Esophagus muscularis mucosa (tissue), 4 donors: ENCODE measurements at places on chromosomes 12 and 14.

- DNase-seq, result no peak
These were observed 168.4 kb upstream of the GARIN6 start for GRCh38 chr12:99479149-99479548.

- DNase-seq, result peak; percentile 53
These were observed 188.4 kb upstream of the OTX2 start for GRCh38 chr14:56998728-56999127.

DNA sequence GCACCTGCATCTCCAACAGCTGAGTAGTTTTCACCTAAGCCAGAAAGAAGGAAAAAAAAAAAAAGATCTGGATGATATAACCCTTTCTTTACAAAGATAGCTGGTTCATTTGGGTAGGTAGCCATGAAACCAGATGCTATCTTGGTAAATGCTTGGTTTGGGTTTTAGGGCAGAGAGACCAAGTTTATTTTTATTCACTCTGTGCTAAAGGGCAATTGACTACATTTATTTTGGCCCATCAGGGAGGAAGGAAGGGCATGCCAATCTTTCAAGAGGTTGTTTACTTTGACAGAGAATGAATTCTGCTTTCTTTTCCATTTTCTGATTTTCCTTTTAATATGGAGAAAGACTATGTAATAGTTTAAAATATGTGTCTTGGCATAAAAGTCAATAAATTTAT, 91.0 kb downstream of the NTN4 start:
- DNase-seq, result no peak

DNA sequence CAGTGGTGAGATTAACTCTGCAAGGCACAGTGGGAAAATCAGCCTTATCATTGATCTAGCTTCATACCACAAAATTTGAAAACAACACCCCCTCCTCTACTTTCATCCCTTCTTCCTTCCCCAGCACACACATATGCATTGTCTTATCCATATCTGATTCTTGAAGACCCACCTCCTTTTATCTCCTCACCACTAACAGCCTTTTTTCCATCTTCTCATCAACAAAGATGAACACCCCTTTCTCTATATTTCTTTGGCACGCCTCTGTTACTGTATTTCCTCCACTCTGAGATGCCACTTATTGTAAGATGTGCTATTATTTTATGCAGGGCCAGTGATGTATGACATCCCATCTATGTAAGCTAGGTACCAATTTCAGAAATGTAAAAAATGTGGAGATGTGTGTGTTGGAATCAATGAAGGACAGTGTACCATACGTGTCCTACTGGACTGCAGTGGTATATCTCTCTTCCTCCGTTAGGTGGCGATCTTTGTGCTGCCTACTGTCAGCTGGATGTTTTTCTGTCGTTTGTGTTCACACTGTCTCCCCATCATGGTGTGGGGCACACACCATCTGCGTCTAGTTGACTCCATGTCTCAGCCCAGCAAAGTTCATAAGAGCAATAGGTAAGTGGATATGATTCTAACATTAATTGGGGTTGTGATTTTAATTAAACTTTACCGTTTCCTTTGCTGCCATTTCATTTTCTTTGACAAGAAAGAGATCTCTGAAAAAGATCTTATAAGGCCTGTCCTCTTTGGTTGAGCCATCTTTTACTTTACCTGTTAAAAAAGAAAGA, 24.0 kb downstream of the CCDC38 start:
- DNase-seq, result no peak

DNA sequence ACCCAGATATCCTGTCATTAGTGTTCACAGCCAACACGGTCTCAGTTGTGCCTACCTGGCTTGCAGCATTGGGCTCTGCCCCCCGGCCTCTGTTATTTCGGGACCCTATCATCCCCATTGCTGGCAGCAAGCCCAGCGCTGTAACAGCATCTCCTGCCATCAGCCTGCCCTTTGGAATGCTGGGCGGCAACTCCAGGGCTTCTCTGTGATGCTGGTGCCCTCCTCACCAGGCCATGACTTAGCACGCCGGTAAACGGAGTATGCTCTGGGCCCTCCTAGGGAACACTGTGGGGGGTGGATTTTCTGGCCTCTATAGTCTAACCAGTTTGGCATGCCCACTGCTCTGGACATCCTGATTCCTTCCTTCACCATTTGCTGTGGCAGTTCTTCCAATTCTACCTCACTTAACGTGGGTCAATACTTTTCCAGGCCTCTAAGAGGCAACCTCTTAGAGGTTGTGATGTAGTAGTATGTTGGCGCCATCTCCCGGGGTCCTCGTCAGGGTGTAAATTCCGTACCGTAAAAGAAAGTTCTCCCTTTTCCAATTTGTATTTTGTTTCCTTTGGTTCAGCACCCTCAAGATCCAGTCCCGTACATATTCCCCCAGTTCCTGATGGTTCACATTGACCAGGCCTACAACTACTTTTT, 80.0 kb downstream of the SINHCAF start:
- DNase-seq, result peak; percentile 62
